ENCODE measurements at places on chromosomes 16 and 17. TPM values are rescaled to one million over a fixed set of nuclear protein-coding genes. Genes with fewer than 3 reads are reported as not detected.

DNA sequence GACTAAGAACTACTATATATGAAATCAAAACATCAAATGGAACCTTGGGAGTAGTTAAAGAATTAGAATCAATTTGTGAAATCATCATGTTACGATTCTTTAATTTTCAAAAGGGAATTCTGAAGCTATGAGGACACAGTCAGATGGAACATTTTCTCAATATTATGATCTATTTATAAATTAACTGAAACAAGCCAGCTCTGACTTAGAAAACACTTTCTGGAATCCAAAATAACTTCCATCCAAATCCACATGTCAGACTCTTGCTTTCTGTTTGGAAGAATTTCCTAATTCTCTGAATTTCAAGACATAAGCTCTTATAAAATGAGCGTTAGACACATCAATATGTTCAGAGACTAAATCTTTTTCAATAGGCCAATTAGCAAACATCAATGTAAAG lies 737.7 kb upstream of the SOX9 start:
- DNase-seq, result no peak

The FOXJ1 gene
- not detected for total RNA-seq

DNA sequence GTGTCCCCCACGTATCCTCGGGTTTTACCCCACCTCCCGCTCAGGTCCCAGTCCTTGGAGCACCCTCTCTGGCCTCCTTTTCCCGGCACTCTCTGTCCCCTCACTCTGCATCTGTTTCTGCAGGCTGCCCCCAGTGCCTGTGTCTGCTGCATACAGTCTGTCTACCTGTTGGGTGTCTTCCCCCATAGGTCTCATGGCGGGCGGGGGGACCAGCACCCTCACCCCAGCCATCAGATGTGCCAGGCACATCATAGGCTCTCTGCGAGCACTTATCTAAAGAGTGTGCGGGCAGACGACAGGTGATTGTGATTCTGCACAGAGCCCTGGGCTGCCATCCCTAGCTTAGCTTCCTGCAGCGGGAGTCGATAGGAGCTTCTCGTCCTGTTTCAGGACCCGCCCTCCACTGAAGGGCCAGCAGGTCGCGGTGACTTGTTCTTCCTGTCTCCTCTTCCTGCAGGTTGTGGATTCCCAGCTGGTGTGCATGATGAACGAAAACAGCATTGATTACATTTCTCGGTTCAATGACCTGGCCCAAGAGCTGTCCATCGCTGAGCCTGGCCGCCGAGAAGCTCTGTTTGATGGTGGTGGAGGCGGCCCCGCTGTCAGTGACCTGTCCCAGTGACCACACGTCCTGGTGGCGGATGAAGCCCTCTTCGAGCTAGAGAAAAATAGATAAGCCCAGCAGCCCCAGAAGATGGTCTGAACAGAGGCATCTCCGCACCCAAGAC lies 4.5 kb upstream of the JPT2 start:
- DNase-seq, result no peak

DNA sequence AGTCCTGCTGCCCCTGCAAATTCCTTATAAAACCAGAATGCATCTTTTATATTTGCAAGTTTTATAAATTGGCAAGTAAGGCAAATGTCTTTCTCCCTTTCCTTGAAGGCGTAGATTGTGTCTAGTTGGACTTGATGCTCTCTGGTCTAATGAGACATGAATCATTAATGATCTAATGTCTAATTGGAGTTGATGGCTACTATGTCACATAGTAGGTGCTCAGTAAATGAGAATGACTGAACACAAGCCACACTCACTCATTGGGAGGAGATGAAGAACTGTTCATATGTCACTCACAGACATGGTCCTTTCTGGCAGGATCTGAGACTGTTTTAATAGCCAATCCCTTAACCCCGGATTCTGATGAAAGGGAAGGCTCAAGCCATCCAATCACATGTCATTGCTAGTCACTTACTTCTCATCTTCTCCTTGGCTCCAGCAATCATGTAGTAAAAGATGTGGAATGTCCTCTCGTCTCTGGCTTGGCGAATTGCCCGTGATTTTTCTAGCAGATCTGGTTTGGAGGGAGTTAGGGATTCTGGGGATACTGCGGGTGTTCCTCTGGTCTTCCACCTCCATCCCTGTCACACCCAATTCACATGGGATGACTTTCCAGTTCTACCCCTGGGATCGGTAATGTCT lies 81.0 kb downstream of the MYH11 start:
- DNase-seq, result no peak

DNA sequence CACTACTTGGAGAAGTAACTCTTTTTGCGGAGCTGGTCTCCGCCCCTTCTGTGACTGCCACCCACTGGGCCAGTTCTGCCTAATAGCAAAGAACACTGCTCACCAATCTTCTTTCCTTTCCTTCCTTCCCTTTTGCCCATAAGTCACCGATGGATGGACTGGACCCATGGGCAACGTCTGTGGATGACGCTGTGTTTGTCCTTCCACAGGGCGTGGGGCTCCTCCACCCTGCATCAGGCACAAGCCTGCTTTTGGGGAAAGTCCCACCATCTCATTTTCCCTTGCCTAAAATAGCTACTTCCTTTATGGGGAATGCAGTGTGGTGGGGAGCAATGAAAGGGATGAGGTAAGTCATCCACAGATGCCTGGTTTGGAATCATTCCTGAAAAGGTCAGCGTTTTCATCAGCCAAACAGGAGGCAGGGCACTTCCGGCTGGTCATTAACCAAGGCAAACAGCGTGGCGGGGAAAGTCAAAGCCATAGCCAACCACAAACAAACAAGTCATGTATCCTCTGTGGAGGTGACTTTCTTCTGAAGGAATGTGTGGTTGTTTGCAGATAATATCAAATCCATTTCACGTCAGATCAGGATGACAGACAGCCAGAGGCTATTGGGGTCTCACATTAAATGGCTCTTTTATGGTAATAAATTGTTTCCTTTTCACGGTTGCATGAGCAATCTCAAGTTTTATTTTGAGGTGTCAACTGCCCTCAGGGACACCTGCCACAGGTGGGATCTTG lies 30.7 kb upstream of the MED9 start:
- peak; percentile 97 for DNase-seq

The FBXL19 gene
- total RNA-seq, result 26.7 TPM

DNA sequence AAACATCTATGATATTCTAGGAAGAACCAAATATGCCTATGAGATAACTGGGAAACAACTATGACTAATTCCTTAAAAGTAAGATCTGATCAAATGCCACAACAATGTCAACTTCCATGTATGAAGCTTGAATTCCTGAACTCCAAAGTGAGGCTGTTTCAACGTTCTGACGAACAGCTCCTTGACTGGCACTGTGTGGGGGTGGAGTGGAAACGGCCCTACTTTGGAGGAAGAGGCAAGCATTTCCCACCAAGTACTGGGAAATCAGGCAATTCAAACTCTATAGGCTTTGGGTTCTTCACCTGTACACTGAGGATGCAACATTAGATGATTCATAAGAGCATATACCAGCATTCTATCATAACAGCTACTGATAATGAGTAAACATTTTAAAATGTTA lies 187.2 kb downstream of the CDK5R1 start:
- peak; percentile 39 for DNase-seq

The AOC3 gene
- total RNA-seq, result 0.51 TPM

GRCh38 chr17:78611607-78612006 lies 34.4 kb upstream of the DNAH17 start:
- no peak for DNase-seq

DNA sequence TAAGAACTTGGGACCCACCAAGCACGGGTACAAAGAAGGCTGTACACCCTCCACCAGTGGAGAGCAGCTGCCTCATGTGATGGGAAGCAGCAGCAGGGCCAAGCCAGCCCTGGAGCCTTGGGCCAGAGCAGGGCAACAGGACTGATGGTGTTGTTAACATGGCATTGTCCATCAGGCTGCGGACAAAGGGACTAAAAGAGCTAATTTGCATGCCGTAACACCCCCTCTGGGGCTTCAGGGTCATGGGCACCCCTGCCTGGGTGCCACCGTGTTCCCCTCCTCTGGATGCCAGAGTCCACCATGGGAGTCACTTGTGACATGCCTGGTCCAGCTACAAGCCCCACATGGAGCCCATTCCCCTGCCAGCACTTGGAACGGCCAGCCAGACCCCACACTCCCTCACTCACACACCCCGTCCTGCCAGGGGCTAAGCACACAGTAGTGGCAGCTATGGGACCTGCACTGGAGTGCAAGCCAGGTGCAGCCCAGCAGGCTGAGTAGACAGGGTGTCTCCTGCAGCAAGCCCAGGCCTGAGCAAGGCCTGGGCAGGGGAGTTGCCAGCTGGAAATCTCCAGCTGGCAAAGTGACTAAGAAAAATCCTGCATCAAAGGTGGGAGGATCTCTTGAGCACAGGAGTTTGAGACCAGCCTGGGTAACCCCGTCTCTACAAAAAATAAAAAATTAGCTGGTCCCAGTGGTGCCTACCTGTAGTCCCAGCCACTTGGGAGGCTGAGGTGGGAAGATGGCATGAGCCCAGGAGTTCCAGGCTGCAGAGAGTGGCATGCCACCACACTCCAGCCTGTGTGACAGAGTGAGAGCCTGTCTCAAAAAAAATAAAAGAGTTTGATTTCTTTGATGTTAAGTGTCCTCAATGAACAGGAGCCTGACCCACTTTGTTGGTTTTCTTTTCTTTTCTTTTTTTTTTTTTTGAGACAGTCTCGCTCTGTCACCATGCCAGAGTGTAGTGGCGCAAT lies 33.7 kb downstream of the NOL11 start:
- DNase-seq, result no peak

DNA sequence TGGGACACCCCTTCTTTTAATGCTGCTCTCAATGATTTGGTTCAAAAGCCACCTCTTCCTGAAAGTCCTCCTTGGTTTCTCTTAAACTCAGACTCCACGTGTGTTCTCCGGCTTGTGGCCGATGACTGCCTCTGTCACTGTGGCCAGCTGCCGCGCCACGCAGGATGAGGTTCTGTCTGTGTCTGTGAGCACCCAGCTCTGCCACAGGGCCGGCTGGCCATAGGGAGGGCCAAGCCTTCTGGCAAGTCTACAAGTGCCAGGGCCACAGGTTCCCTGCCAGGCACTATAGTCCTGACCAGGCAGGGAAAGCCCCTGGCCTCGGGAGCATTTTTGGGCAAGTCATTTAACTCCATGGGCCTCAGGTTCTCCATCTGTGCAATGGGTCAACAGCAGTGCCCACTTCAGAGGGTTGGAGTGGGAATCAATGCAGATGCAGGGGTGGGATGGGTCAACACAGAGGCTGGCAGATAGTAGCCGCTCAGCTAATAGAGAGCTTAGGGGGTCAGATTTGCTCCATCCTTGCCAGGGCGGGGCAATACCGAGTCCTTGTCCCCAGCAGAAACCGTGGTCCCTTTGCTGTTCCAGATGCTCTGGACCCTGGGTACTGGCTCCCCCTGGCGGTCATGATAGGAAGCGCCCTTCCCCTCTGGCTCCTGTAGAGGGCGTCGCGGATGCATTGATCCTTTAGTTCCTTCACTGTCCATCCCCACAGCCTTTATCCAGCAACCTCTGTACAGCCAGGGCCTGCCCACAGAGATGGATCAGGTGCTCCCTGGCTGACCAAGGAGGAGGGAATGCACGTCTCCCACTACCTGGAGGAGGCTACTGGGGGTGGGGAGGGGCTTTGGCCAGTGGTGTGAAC lies 19.3 kb upstream of the ADGRG3 start:
- peak; percentile 90 for DNase-seq

The NARF gene
- 105 TPM for total RNA-seq

GRCh38 chr16:49726155-49726554 lies 129.8 kb downstream of the ZNF423 start:
- no peak for DNase-seq

The ZNF750 gene
- total RNA-seq, result not detected

- DNase-seq, result peak; percentile 17
These were observed 561 bp downstream of the AXIN1 start for GRCh38 chr16:351804-352520.

The PYY gene
- total RNA-seq, result not detected

The ABCA8 gene
- under 0.01 TPM for total RNA-seq

DNA sequence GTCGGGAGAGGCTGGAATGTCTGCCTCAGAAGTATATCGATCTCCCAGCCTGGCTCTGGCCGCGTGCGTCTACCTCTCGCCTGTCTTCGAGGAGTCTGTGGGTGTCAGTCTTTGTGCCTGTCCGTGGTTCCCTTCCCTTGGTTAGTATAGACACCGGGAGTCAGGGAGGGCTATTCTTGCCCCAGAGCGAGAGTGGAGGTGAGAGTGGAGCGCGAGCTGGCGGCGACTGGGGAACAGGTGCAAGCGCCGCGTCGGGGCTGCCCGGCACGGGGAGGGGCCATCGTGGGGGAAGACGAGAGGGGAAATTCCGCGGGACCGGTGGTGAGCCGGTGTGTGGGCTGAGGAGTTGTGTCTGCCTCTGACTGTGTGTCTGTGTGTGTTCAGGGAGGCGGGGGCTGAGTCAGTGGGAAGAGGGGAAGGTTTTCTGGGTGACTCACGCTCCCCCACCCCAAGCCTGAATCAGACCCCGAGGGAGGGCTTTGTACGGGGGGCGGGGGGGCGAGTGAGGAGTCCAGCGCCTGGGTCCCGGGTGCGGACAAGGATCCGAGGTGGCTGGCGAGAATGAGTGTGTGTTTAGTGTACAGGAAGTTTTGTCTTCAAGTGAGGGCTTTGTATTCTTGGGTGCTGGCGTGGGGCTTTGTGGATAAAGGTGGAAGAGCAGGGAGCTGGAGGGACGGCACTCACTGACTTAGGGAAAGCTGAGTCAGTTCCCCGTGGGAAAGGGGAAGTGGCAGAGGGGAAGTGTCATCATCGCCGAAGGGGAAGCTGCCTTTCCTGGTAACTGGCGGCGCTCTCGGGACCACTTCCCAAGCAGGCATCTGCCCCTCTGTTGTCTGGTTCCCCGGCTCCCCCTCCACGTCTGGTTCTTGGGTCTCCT lies 8.6 kb downstream of the KDM6B start:
- DNase-seq, result peak; percentile 97

- DNase-seq, result no peak
These were observed 1128.6 kb downstream of the CDH8 start for GRCh38 chr16:60907645-60908044.

The ATP2A1 gene
- total RNA-seq, result not detected

- DNase-seq, result no peak
These were observed 94.4 kb downstream of the CLEC16A start for GRCh38 chr16:11038777-11039176.

GRCh38 chr17:65564793-65565192 lies 3.3 kb upstream of the AXIN2 start:
- DNase-seq, result peak; percentile 41

All from dermis blood vessel endothelial cell (primary cell).